Activated CD4-positive, alpha-beta T cell treated with anti-CD3 and anti-CD28 coated beads, Interleukin-2, amount 50 U/mL, for 16 hours (primary cell): ENCODE measurements at places on chromosomes 6 and 20.

- no peak for DNase-seq
Measured at GRCh38 chr20:24535941-24536730, 66.7 kb downstream of the SYNDIG1 start.

DNA sequence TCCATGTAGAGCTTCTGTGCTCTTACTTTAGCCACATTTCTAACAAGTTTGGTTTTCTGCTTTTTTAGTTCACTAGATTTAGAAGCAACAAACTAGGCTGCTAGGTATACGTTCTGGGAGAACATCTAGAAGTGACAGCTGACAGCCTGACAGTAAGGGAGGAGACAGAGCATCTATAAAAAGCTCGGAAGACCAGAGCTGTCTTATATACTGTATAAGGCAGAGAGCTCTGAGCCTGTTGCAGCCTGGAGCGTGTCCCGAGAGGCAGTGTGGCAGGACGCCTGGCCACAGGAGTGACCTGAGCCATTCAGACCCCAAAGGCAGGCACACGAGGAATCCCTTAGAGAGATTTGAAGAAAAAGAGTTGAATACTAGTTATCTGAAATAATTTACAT is 24.6 kb downstream of the PPP1R14C start:
- DNase-seq = no peak

- DNase-seq = no peak
Measured at GRCh38 chr6:168607272-168608112, 166.5 kb downstream of the SMOC2 start.

GRCh38 chr6:99350573-99350972 is 1.1 kb upstream of the FAXC start:
- no peak for DNase-seq

DNA sequence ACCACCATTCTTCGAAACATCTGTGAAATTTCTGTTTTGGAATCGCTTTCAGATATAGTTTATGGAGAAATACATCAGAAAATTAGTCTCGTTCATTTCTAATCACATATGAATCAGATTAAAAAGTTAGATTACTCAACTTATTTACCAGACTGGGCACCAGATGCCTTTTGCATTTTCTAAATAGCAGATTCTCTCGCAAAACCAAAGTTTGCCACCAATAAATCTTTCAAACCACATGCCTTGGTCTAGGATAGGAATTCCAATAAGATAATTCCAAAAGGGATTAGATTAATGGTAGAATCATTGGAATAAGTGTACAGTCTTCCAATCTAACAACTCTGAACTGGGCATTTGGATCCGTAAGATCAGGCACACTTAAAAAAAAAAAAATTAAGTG is 160.4 kb upstream of the TAB2 start:
- no peak for DNase-seq

- no peak for DNase-seq
Measured at GRCh38 chr6:32852844-32853540, 512 bp downstream of the TAP1 start.

DNA sequence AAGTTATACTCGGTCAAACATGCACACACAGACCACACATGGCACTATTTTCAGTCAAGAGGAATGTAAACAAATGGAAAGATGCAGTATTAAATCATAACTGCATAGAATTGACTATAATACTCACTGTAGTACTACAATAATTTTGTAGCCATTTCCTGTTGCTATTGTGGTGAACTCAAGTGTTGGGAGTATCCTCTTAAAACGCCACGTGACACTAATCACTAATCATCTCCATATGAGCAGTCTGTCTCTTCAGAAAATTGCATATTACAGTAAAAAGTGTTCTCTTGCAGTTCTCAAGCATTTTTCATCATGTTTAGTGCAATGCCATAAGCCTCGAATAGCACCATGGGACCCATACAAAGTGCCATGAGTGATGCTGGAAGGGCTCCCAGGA is 258.7 kb upstream of the ID4 start:
- no peak for DNase-seq

DNA sequence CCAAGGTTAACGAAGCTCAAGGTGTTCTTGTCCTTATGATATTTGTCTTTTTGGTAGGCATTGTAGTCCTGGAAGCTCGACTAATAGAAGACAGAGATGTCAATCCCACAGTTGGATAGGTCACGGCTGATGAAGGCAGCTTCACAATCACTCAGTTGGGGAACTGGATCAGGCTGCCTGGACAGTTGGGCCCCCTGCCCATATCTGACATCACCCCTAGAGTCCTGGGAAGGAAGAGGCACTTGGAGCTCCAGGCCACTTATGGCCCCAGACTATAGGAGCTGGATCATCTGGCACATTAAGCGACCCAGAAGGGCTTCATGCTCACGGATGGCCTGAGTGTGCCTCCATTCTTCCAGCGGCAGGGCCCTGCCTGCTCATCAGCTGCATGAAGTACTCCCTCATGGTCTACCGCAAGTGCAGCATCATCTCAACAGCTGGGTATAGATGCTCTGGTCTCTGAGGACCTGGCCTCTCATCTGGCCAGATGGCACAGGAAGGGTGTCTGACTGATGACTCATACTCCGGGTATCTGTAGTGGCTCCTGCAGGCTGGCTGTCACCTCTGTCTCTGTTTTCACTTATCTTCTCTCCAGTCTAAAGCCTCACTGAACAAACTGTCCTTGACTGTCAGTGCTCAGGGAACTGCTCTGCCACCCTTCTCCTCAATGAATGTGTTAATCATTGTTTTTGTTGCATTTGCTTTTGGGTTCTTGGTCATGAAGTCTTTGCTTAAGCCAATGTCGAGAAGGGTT is 29.2 kb upstream of the SSR1 start:
- peak; percentile 9 for DNase-seq

DNA sequence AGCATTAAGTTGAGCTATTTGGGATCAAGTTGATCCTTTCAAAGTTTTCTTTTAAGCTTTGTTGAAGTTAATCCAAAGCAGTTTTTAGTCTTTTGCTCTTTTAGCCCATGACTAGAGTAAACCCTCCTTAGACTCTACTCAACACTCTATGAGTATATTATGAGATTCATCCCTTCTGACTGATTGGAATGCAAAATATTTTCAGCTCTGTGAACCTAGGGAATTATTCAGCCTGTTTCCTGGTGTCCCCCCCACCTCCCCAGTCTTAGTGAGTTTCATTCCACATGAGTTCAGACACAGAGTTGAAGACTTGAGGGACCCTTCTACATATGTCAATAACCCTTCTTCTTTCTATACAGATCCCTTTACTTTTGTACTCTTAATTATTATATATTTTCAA is 413.7 kb downstream of the RFPL4B start:
- DNase-seq = no peak

- DNase-seq = no peak
Measured at GRCh38 chr20:53961527-53961926, 108.9 kb downstream of the BCAS1 start.

DNA sequence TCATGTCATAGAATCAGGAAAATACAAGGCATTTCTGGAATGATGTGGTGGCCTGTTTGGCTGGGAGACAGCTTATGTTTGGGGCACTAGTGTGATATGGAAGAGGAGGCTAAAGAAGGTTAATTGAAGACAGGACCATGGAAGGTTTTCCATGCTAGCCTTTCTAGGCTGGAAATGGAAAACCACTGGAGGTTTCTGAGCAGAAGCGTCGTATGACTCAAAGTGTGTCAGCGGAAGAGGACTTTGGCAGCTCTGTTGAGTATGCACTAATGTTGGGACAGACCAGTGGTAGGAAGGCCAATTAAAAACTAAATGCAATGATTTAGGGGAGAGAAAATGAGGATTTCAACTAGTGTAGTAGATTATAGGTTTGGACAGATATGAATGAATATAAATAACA is 413.1 kb downstream of the PLCB1 start:
- no peak for DNase-seq

DNA sequence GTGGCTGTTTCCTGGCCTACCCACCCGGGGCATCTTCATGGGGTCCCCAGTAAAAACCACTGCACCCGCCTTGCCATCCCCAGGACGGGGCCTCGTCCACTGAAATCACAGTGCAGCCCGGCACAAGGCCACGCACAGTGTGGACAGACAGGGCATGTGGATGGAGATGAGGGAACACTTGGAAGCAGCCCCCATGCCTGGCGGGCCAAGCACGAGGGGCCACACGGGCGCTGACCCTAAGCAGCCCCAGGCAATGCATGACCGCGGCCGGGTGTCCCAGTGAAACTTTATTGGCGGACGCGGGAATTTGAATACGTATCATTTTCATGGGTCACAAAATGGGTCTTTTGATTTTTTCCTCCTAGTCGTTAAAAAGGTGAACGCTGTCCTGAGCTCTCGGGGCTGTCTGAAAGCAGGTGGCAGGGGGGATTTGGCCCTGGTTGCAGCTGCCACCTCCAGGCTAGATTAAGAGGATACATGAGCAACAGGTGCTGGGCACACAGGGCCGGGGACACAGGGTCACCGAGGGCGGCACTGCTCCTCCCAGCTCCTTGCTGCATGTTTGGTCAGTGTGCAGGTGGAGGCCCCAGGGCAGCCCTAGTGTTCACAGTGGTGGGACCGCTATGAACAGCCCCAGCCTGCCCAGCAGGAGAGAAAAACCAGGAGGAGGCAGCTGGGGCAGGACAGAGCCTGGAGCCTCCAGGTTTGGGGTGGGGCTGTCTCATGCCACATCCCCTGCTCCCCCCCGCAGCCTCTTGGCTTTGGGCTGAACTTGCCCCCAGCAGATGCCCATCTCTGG is 74.9 kb upstream of the SLCO4A1 start:
- no peak for DNase-seq

DNA sequence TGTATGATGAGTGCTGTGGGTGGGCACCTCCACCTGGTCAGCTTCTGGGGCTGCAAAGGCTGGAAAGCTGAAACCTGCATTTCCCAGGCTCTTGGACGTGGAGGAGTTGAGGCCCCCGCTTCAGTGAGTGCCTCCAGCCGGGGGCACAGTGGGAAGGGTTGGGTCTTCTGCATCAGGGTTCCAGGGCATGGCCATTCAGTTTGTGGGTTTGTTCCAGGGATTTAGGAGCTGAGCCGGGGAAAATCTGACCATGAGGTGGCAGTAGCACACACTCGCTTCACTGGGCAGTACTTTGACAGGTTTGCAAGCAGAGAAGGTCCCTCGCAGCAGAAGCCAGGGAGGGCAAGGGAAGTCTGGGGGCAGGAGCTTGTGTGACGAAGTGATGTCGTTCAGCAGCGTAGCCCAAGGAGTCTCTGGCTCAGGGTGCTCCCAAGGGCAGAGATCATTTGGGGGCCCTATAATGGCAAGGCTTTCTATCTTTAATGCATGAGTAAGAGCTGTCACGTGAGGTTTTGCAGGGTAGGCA is 69.5 kb upstream of the SULF2 start:
- no peak for DNase-seq

DNA sequence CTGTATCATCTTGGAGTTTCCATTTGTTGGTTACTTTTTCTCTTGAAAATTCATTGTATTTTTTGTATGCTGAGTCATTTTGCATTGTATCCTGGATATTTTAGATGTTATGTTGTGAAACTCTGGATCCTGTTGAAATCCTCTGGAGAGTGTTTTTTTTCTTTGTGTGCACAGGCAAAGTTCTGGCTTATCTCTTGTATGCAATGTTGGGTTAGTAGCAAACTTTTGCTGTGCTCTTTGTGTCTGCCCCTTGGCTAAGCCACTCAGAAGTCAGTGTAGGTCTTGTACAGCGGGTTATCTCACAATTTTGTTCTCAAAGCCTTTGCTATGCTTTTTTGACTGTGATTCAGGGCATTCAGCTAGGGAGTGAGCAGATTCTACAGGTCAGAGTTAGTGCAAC is 29.1 kb upstream of the LMBRD1 start:
- no peak for DNase-seq

GRCh38 chr6:97009781-97010492 is 85.4 kb downstream of the KLHL32 start:
- no peak for DNase-seq

DNA sequence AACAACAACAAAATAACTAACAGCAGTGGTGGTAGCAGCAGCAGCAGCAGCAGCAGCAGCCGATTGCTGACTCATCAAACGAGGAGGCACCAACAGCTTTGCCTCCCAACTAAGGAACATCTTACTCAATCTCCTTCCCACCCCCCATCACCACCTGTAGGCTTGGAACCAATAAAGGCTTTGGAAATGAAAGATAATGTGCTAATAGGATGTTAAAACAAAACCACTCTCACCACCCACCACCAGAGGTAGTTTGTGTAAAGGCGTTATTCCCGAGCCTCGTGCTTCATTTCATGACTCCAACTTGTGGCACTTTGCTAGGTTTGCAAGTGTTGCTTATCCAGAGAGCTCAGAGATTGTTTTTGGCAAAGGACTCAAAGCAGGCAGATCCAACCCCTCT is 346.5 kb downstream of the CD83 start:
- DNase-seq = no peak

DNA sequence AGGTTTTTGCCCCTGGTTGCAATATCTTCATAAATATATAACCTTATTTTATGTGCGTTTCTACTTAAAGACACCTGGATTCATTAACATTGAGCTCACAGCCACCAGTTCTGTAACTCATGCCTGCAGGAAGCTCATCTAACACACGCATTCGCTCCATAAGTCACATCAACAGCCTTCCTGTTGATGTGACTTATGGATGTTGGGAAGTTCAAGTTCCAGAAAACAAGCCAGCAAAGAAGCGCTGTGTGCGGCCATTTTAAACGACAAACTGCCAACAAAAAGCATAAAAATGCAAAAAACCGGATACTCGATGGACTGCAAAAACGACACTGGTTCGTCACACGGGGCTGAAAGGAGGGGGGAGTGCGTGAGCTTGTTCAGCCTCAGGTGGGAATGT is 77.9 kb upstream of the NFATC2 start:
- DNase-seq = no peak

- no peak for DNase-seq
Measured at GRCh38 chr6:44049989-44050871, 77.0 kb downstream of the MRPL14 start.

GRCh38 chr6:112485120-112485826 is 138.1 kb downstream of the RFPL4B start:
- DNase-seq = no peak

DNA sequence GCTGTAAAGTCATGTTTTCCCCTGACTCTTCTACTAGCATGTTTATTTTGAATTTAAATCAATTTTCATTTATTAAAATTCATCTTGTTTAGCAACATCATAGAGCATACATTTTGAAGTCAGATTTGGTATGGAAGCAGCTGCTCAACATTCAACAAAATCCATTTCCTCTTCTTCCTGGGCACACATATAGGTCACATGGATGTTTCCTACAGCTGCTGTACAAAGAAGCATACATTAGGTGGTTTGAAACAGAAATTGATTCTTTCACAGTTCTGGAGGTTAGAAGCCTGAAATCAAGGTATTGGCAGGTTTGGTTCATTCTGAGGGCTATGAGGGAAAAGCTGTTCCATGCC is 495.2 kb downstream of the RFPL4B start:
- no peak for DNase-seq

DNA sequence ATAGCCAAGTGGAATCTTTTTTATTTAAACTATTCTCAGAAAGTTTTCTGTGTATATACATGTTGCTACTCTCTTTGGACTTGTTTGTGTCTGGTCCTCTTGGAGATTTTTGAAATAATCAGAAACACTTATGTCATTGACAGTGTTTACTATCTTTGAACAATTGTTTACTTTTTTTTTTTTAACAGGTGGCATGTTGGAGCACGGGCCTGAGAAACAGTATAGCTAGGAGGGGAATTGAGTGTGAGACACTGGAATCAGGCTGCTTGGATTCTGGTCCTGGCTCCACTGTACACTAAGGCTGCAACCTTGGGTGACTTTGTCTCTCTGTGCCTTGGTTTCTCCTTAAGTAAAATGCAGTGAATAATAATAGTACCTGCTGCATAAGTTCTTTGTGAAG is 279.6 kb downstream of the PRL start:
- DNase-seq = no peak
